ENCODE measurements at places on chromosomes 7 and 10.

- no peak for DNase-seq
Observed at GRCh38 chr10:10138685-10139084, 879.0 kb upstream of the CELF2 start.

GRCh38 chr10:11468126-11468742 is 143.2 kb downstream of the USP6NL start:
- DNase-seq, result no peak

- no peak for DNase-seq
Observed at GRCh38 chr7:131543298-131543697, 13.1 kb downstream of the PODXL start.

DNA sequence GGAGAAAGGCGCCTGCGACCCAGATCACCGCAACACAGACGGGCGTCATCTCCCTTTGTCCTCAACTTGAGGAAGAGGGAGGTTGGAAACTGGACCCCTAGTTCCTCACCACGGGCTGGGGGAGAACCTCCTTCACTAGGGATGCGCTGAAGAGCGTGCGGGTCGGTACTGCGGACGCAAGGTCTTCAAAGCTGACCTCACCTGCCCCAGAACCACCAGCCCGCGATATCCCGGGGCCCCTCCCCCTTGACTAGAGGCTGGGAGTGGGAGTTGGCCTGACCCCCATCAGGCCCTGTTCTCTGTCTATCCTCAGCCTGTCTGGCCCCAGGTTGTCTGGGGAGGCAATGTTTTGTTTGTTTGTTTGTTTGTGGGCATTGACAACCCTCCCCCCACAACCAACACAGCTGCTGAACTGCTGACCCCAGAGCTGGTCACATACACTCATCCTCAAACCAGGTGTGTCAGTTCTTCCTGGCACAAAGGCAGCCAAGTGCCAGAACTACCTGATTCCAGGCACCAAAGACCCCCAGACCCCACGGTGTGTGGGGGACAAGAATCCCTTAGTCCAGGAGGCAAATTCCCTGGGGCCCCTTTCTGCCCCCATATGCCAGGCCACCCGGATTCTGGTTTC is 2.9 kb downstream of the NPM3 start:
- no peak for DNase-seq

GRCh38 chr10:62147425-62147824 is 121.2 kb downstream of the RTKN2 start:
- no peak for DNase-seq

DNA sequence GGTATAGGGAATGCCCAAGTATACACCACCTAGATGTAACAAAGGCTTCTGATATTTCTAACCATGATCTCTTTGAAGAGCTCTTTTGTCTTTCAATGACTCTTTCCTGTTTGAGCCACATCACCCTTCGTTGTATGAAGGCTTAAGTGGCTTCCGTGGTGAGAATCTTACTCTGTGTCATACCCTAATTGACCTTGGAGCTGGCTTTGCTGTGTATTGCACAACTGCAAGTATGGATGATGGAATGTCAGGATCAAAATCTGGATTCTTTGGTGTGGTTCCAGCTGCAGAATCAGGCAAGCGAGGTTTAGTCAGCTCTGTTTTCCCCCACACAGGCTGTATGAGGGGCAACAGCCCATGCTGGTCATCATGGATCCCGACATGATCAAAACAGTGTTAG is 16.0 kb downstream of the CYP3A43 start:
- peak; percentile 11 for DNase-seq

- peak; percentile 39 for DNase-seq
Observed at GRCh38 chr7:909358-910329, 33.3 kb downstream of the GET4 start.

DNA sequence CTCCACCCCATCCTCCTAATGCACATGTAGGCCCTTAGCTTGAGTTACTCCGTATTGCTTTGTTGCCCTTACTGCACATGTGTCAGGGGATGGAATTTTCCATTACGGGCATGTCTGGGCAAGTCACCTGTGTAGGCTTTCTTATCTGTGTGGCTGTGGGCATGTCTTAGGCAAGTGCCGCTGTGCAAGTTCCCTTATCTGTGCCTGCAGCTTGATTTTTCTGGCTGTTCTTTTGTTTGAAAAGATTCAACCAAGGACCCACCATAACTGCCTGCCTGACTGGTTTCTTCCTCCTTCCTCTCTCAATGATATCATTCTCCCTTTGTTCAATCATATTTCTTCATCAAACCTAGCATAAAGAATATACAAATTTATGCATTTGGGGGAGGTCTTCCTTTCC is 88.5 kb downstream of the AKR1D1 start:
- no peak for DNase-seq

- DNase-seq, result no peak
Observed at GRCh38 chr10:93219347-93219746, 145.7 kb downstream of the CYP26A1 start.

- DNase-seq, result no peak
Observed at GRCh38 chr7:2613098-2613930, 18.5 kb upstream of the TTYH3 start.

DNA sequence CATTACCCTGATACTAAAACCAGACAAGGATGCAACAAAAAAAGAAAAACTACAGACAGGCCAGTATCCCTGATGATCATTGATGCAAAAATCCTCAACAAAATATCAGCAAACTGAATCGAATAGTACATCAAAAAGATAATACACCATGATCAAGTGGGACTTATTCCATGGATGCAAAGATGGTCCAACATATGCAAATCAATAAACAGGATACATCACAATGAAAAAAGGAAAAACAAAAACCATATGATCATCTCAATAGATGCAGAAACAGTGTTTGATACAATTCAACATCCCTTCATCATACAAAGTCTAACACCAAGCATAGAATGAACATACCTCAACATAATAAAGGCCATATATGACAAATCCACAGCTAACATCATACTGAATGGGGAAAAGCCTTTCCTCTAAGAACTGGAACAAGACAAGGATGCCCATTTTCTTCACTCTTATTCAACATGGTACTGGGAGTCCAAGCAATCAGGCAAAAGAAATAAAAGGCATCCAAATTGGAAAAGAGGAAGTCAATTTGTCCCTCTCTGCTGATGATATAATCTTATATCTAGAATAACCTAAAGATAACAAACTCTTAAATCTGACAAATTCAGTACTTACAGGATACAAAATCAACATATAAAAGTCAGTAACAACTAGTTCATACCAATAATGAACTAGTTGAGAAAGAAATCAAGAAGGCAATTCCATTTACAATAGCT is 48.8 kb upstream of the ASAH2 start:
- DNase-seq, result no peak

DNA sequence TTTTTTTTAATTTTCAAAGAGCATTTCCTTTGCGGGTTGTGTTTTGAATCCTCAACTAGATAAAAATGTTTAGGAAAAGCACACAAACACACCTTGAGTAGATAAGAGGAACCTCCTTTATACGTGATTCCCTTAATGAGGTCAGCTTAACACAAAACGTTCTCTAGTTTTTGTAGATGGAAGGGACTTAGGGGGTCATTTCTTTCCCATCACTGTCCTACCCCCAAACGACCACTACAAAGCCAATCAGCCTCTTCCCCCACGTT is 1.2 kb downstream of the SUV39H2 start:
- no peak for DNase-seq

DNA sequence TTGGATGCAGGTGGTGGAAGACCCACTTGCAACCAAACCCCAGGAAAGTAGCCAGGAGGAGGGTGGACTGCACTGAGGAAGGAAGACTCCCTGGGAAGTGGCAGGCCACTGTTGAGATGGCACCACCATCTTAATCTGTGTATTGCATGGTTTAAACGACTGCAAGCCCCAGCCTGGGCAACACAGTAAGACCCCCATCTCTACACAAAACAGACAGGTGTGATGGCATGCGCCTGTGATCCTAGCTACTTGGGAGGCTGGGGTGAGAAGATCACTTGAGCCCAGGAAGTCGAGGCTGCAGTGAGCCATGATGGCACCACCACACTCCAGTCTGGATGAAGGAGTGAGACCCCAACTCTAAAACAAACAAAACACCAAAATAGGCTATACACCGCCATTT is 9.7 kb upstream of the BCL7B start:
- no peak for DNase-seq

GRCh38 chr7:144445590-144445989 is 42.1 kb upstream of the NOBOX start:
- no peak for DNase-seq

DNA sequence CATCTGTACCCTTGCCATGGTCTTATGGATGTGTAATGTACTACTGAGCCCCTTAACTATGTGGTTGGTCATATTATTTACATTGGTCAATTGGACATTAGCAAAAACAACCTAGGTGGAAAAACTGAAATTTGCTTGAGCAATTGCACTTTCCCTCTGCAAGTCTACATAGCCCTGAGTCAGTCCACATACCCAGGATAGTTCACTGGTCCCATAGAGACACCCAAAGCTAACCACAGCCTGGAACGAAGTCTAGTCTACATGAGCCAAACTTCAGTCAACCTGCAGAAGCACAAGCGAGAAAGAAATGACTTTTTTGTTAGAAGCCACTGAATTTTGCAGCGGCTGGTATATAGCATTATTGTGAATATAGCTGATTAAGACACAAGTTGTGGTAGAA is 37.6 kb upstream of the COL1A2 start:
- DNase-seq, result no peak

DNA sequence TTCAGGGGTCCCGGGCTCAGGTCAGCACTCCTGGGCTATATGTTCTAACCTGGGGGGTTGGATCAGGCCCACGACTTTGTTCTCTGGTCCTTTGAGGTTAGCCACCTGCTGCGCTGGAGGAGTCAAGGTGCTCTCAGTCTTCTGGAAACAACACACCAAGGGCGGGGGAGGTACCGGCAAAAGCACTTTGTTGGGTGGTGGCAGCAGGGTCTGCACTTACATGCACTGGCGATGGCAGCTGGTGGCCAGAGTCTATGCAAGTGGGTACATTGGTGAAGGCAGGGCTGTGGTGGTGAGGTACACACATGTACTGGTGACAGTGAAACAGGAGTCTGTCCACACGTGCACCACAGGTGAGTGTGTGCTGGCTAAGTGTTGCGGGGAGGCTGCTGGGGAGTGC is 194.2 kb upstream of the MAGI2 start:
- no peak for DNase-seq

GRCh38 chr10:78685466-78686103 is 383.2 kb upstream of the ZMIZ1 start:
- DNase-seq, result no peak

DNA sequence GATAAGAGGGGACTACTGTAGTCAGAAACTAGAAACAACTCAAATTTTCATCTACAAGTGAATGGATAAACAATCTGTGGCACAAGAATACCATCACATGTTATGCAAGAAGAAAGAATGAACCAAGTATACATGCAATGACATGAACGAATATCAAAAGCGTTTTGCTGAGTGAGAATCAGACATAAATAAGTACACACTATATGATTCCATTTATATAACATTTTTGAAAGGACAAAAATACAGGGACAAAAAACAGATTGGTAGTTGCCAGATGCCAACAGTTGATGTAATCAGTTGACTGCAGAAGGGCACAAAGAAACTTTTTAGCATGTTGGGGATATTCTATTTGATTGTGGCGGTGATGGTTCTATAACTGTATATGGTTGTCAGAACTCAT is 33.6 kb downstream of the CTNNA3 start:
- no peak for DNase-seq

Measured in NB4 (cell line).